ENCODE measurements at places on chromosomes 2 and 18. TPM values are rescaled to one million over a fixed set of nuclear protein-coding genes. Genes with fewer than 3 reads are reported as not detected.

- no peak for DNase-seq
These were observed 87.8 kb upstream of the RAB6C start for GRCh38 chr2:129891341-129892320.

DNA sequence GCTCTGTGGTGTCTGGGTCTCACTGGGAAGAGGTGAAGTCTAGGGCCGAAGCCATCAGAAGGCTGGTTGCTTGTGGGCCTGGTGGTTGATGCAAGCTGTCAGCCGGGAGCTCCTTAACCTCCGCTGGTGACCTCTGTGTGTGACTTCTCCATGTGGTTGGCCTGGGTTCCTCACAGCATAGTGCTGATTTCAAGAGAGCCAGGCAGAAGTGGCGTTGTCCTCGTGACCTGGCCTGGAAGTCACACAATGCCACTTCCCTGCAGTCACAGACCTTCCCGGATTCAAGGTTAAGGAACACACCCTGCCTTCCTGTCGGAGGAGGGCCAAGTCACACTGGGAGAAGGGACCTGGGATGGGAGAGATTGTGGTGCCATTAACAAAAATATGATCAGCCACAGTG is 303.7 kb upstream of the HS6ST1 start:
- DNase-seq, result no peak

DNA sequence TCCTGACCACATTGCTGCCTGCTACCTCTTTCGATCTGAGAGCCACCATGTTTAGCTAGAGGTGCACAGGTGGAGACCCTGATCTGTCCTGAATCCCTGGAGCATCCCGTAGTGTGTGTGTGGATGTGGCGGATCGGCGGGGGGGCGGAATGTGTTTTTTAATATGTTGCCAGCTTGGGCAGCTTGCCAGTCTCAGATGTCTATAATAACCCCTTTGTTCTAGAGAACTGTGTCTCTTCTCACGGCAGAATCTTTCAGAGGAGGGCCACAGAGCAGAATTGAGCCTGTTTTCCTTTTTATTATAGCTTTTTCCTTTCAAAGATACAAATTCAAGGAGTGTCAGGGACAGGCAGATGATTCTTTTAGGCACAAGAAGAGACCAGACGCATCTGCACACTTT is 934.1 kb upstream of the KLHL29 start:
- DNase-seq, result no peak

GRCh38 chr18:43524260-43524659 is 247.0 kb upstream of the SYT4 start:
- DNase-seq, result no peak

- no peak for DNase-seq
These were observed 55.0 kb upstream of the CTDP1 start for GRCh38 chr18:79624356-79625170.

Gene SERPINB2
- 22.9 TPM for total RNA-seq

Gene TSPYL6
- not detected for total RNA-seq

Gene EGR4
- total RNA-seq, result not detected

Data from fibroblast of villous mesenchyme (primary cell).